ENCODE measurements at places on chromosomes 1 and 21. TPM values are rescaled to one million over a fixed set of nuclear protein-coding genes. Genes with fewer than 3 reads are reported as not detected.

Gene PADI3
- not detected for total RNA-seq

GRCh38 chr1:192884241-192884640, 75.4 kb downstream of the RGS2 start:
- no peak for DNase-seq

- DNase-seq, result no peak
These were observed 52.9 kb downstream of the KCNC4 start for GRCh38 chr1:110262846-110263631.

DNA sequence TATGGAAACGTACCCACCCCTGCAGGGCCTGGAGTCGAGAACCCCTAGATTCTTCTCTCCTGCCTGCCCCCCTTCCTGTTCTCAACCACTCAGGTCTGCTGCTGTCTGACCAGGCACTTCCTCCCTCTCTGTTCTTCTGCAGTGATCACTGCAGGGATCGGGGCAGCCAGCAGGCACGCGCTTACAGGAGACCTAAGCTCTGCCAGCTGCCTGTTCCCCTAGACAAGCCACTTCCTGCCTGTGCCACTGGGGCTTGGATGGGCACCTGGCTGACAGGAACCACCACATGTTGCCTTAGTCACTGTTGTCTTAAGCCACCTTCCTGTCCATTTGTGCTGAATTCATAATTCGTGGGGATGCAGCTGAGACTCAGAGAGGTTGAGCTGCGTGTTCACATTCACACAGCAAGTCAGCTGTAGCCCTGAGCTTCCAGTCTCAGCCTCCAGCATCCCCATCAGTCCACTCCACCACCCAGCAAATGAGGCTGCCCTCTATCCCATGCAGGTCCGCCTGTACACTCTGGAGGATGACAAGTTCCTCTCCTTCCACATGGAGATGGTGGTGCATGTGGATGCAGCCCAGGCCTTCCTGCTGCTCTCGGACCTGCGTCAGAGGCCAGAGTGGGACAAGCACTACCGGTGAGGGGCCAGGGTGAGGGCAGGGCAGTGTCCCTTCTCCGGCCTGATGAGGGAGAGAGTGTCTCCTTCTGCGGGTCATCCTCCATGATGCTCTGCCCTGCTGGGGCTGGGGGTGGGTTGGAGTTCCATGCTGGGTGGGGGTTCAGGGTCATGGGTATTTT, 18.6 kb downstream of the FAM151A start:
- DNase-seq, result no peak

- no peak for DNase-seq
These were observed 1.8 kb downstream of the LPGAT1 start for GRCh38 chr1:211828584-211829342.

DNA sequence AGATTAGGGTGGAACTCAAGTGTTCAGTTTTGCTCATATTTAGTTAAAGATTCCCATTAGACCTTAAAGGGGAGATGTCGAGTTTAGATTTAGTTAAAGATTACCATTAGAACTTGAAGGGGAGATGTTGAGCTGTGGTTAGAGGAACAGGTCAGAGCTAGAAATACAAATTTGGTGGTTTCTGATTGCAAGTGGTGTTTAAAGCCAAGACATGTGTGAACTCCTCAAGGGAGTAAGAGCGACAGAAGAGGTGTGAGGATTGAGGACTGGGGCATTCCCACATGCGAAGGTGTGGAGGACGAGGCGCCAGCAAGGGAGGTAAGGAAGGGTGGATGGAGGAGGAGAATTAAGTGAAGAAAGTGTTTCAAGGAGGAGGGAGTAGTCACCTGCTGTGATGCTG, 168.6 kb downstream of the IER5 start:
- DNase-seq, result no peak

Gene BACE2
- 20.6 TPM for total RNA-seq

- DNase-seq, result no peak
These were observed 24.8 kb downstream of the GABPA start for GRCh38 chr21:25759573-25759972.

Gene C1orf216
- total RNA-seq, result 1.9 TPM

Measured in pancreas (tissue), 10 donors.